Cortex of kidney (tissue), 1 donor: ENCODE measurements at places on chromosomes 4 and X.

DNA sequence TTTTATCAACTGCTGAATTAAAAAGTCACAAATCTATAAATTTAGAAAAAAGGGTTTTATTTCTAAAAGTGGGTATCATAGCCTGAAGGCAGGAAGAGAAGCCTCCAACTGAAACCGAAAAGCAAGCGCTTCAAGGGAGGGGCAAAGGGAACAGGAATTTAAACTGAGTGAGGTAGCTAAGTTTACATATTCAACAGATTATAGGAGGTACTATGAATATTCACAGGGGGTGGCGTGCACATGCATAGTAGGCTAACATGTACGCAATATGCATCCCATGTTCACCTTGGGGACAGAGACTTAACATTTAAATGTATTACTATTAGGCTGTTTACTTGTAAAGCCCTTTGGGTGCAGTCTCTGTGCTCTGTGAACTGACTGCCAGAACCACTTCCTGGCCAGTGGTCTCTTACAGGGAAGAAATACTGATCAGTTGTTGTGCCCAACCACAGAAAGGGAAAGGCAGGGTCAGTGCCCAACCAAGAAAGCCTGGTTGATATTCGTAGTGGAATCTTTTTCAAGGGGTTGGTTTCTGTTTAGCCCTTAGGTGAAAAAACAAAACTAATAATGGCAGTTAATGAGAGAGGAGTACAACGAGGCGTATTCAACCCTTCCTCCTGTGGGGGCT lies 168.7 kb upstream of the GALNTL6 start:
- no peak for DNase-seq

GRCh38 chrX:129686422-129686948 lies 31.7 kb upstream of the APLN start:
- no peak for DNase-seq

- DNase-seq, result no peak
These were observed 591 bp upstream of the TSPAN7 start for GRCh38 chrX:38560776-38561125.

- no peak for DNase-seq
These were observed 13.6 kb upstream of the ARX start for GRCh38 chrX:25029288-25029825.

GRCh38 chrX:38704146-38704882 lies 96.9 kb upstream of the MID1IP1 start:
- no peak for DNase-seq

- no peak for DNase-seq
These were observed 206.6 kb downstream of the SPRY1 start for GRCh38 chr4:123603165-123603564.

GRCh38 chr4:74822603-74823002 lies 28.3 kb upstream of the BTC start:
- no peak for DNase-seq

DNA sequence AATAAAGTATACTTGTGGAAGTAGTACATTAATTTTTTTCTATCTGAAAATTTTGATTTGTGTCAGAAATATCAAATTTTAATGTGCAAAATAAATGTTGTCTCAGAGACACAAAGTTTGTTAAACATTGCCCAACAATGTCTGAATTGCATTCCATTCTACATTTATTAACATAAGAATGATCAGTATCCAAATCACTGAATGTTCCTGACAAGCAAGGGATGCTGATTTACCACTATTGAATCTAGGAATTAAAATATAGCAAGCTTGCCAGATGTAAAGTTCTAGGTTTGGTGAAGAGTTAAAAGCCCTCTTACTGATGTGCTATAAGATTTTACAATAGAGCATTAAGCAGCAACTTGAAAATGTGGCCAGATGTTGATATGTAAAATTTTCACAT lies 489.2 kb upstream of the CTSO start:
- DNase-seq, result no peak

GRCh38 chr4:2102045-2102883 lies 43.1 kb downstream of the NAT8L start:
- DNase-seq, result no peak

GRCh38 chr4:112321776-112322684 lies 24.9 kb downstream of the ALPK1 start:
- DNase-seq, result no peak

DNA sequence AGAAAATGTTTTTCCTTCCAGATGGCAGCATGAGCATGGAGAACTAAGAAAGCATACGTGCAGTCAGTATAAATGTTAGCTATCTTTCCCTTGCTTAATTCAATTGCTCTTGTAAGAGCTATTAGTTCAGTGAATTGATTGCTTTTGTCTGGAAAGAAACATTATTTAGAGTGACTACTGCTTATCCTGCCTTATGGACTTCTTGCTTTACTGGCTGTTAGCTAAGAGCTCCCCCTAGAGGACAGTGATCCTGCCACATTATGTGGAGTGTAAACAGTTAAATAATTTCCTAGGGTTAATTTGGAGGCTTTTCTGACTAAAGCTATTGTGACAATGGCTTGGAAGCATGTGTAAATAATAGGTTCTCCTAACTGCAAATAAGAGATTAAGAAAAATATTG lies 1402.4 kb downstream of the FAM133A start:
- no peak for DNase-seq

GRCh38 chr4:182967403-182967802 lies 50.2 kb upstream of the DCTD start:
- no peak for DNase-seq

DNA sequence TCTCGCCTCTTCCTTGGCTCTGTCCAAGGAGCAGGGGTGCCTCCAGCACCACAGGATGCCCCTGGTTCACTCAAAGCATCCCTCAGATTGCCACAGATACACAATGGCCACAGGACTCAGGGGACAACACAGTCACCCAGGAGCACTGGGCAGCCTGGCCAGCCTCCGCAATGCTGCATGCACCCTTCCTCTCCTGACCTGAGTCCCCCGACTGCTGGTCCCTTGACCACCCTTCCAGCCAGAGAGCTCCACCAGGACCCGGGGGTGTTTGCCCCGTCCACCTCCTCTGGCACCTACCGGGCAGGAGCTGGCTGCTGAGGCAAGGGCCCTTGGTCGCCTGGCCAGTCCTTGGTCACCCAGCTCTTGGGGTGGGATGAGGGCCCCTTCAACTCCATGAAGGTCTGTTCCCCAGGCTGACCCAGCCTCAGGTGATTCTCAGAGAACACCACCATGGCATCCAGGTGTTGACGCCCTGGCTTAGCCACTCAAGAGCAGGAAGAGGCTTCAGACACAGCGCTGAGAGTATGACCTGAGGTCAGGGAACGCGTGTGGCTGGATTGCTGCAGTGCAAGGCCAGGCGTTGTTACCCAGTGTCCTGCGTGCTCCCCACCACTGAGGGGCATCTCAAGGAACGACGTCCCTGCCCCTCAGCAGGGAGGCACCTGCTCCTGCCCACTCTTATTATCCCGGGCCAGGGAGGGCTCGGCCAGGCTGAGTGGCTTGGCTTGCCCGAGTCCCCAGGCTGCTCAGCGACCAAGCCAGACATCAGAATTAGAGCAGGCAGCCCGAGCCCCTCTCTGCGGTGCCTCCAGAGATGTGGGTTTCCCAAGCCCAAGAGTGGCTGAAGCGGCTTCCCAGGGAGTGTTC lies 10.2 kb downstream of the ADRA2C start:
- DNase-seq, result no peak

DNA sequence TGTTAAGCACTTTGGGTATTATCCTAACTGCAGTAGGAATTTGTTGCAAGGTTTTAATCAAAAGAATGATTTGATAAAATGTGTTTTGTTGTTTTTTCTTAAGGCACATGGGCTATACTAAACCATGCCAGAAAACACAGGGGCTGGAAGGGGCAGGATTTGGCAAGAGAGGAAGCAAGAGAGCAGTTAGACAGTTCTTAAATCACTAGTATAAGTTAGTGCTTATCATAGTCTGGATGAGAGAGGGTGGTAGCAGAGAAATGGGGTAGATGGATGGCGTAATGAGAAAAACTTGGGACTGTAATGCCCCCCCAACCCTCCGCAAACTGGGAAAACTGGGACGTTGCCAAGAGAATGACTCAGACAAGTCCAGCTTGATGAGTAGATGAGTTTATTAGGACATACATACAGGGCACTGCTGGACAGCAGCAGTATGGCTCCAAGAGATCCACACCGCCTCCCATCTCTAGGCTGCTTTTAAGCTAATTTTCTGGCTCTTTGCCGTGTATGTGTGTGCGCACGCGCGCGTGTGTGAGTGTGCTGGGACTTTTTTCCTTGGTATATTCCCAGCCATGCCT lies 151.5 kb downstream of the PDLIM5 start:
- DNase-seq, result no peak

- DNase-seq, result no peak
These were observed 95.6 kb downstream of the STOX2 start for GRCh38 chr4:184000457-184001396.

- no peak for DNase-seq
These were observed 324.3 kb downstream of the PTTG2 start for GRCh38 chr4:38284294-38285030.

DNA sequence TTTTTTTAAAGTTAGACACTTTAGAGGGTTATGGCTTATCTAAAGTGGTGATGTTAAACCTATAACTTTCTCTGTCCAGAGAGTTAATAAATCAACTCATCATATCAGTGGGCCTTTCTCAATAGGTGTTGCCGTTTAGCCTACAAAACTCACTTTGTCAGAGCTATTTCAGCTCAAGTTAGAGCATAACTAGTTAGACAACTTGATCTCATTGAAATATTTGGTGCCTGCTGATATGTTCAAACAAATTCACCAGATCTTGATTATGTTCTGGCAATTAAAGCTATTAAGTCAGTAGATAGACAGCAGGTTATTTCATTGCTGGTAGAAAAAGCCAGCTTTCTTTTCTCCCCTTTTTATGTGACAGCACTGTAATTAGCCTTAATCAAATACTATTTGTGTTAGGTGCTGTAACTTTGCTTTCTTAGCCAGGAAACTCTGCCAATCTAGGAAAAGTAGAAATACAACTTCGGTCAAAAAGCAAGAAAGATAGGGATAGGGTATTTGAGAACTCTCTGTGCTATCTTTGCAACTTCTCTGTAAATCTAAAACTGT lies 191.8 kb downstream of the MAML3 start:
- no peak for DNase-seq

DNA sequence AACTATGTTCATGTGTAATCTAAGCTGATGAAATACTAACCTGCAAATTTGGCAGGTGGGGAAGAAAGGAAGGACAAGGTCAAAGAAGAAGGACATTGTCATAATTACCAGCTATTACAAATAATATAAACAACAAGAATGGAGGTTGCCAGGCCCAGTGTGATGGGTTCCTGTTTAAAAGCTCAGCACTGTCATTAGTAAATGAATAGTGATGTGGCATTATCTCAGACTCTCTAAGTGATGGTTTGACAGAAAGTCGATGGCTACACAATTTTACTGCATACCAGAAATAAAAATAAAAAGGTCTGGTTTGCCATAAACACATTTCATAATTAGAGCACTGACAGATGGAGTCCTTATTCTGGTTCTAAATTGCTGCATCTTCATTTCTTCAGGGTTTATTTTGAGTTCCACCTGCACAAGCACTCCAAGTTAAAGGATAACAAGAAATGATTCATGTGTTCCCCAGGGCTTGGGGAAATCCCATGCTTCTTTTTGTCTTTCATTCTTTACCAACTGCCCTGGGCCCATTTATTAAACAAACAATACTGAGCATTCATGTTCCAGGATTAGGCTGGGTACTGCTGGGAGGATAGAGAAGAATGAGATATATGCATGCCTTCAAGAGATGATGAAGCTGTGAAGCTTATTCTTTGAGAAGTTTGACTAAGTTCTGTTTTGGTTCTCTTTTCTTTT lies 367.8 kb upstream of the RASGEF1B start:
- DNase-seq, result no peak

GRCh38 chr4:55378617-55379467 lies 16.9 kb upstream of the TMEM165 start:
- no peak for DNase-seq

DNA sequence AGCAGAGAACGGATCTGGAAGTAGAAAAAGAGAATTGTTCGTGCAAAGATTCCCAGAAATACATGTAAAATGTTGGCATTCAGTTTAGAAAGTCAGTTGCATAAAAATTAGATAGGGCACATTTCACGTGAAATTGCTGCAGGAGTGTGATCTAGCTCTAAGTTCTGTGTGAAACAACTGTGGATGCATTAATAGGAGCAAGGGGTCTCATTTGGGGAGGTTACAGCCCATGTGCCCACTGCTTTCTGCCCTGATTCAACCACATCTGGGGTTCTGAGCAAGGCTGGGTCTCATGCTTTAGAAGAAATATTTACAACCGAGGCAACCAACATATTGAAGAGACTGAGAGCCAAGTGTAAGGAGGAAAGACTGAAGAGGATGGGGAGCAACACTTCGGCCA lies 639.0 kb downstream of the BCOR start:
- no peak for DNase-seq

- DNase-seq, result no peak
These were observed 54.2 kb downstream of the RPS3A start for GRCh38 chr4:151153585-151153984.

- no peak for DNase-seq
These were observed 12.1 kb upstream of the VSIG4 start for GRCh38 chrX:66051980-66052379.

- DNase-seq, result peak; percentile 4
These were observed at the start of gene SLC25A5 for GRCh38 chrX:119467842-119468550. SLC25A5 (plus strand) TSS chrX:119468444; CDS start chrX:119468516, 72 bp downstream.

DNA sequence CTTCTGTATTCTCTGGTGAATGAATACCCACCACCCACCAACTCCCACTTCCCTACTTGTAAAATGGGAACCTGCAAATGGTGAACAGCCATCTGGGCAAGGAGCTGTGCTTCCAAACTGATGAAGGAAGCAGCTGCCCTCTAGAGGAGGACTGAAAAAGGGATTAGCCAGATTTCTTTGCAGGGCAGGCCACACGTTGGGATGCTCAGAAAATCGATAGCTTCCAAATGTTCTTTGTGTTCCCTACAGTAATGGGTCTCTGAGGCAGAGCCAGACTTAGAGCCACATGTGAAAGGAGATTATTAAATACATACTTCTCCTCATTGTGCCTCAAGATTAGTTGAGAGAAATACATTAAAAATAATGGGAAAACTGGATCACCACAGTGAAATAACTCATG lies 39.3 kb upstream of the LPAR4 start:
- DNase-seq, result no peak

DNA sequence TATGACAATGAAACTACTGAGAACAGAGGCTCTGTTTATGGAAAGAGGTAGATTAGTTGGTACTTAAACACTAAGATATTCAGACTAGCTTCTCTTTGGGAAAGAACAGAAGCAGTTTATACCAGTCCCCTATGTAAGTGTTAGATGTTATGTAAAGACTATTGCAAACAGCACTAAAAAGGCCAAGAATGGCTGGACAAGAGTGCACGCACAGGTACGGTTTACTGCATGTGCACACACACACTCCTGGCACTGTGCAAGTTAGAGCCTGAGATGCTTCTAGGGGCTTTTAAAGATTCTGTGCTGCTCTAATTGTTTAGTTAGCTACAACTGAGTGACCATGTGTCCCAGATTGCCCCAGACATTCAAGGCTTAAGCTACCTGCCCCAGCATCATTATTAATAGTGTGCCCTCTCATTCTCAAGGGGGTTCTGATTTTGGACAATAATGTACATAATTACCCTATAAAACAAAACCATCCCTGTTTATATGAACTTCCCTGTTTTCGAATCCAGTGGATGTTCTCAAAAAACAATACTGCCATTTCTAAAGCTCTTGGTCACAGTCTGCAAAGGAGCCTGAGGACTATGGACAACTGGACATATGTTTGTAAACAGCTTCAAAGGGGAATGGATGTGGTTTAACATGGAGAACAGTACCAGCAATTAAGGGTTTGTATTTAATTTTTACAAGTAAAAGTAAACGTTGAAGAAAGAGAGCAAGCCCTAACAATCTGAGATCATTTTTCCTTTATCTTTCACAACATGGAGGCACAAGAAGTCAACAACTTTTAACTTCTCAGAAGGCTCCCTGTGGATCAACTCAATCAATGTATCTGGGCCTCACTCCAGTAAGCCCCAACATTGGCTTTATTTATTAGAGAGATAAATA lies 2.0 kb downstream of the SETD7 start:
- DNase-seq, result no peak

GRCh38 chr4:163528653-163529052 lies 34.2 kb downstream of the TMA16 start:
- no peak for DNase-seq
